Esophagus mucosa (tissue), 1 donor: ENCODE measurements at places on chromosomes 7 and 10. TPM values are rescaled to one million over a fixed set of nuclear protein-coding genes. Genes with fewer than 3 reads are reported as not detected.

TMEM72 gene
- not detected for total RNA-seq

SLC16A9 gene
- total RNA-seq: 14.3 TPM

ZNHIT1 gene
- 53.8 TPM for total RNA-seq

NANOS1 gene
- 1.3 TPM for total RNA-seq

TLX1 gene
- not detected for total RNA-seq

MYO1G gene
- total RNA-seq: 1.1 TPM

ZNF727 gene
- total RNA-seq: 0.48 TPM

CTTNBP2 gene
- 16.9 TPM for total RNA-seq

UTF1 gene
- total RNA-seq: not detected

CACNA2D1 gene
- total RNA-seq: 2.2 TPM

MOGAT3 gene
- not detected for total RNA-seq

ANKRD1 gene
- total RNA-seq: 0.24 TPM

SCART1 gene
- 0.56 TPM for total RNA-seq

RGR gene
- total RNA-seq: not detected

SOSTDC1 gene
- total RNA-seq: 1.9 TPM

HECW1 gene
- total RNA-seq: 0.40 TPM

LRWD1 gene
- 8.7 TPM for total RNA-seq
